Hepatocyte (in vitro differentiated cells): ENCODE measurements at places on chromosomes 4 and X.

- no peak for DNase-seq
- no peaks in the 10 kb centered on the region for H3K4me1 ChIP-seq
- no peak overlapping the region for H3K4me3 ChIP-seq
- no peaks in the 10 kb centered on the region for H3K36me3 ChIP-seq
- no peaks in the 10 kb centered on the region for H3K27me3 ChIP-seq
- no peak overlapping the region for H3K27ac ChIP-seq
Observed at GRCh38 chr4:159864337-159864736, 761.5 kb downstream of the RAPGEF2 start.

DNA sequence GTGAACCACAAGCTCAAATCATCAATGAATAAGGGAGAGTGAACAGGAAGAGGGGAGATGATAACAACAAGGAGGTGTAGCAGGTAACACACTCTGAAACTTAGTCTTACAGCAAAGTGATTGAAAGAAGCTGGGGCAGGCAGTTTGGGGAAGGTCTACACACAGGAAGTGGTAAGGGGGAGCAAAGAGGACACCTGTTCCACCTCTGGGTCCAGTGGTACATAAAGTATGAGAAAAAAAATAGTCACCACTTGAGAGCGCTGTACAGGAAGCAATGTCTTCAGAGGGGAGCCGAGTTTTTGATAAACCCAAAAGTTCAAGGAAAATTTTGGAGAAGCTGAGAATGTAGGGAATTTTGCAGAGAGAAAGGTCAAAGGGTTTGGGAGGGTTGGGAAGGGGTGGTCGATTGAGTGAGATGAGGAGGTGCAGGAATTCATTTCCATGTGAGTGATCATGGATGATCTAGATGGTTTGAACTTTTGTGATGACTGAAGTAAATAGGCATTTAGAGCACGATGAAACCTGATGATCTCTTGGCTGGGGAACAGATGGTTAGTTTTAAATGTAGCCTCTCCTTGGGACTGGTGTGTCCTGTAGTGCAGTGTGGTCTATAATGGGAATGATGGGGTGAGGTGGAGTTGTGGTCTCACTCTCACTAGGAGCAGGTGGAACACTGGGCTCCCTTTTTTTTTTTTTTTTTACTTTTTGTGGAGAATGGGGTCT, 142.0 kb downstream of the RBMX2 start:
- no peaks in the 10 kb centered on the region for H3K27me3 ChIP-seq
- no peaks in the 10 kb centered on the region for H3K36me3 ChIP-seq
- H3K4me1 ChIP-seq = no peaks in the 10 kb centered on the region
- no peak for DNase-seq
- no peak overlapping the region for H3K27ac ChIP-seq
- H3K4me3 ChIP-seq = no peak overlapping the region

DNA sequence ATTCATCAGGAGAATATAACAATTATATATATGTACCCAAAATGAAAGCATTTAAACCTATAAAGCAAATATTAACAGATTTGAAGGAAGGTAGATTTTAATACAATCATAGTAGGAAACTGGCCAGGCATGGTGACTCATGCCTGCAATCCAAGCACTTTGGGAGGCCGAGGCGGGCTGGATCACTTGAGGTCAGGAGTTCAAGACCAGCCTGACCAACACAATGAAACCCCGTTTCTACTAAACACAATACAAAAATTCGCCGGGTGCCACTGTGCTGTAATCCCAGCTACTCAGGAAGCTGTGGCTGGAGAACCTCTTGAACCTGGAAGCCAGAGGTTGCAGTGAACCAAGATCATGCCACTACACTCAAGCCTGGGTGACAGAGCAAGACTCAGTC, 118.3 kb downstream of the KCNIP4 start:
- no peaks in the 10 kb centered on the region for H3K36me3 ChIP-seq
- no peak overlapping the region for H3K27ac ChIP-seq
- H3K4me3 ChIP-seq = no peak overlapping the region
- no peaks in the 10 kb centered on the region for H3K4me1 ChIP-seq
- H3K27me3 ChIP-seq = no peaks in the 10 kb centered on the region

DNA sequence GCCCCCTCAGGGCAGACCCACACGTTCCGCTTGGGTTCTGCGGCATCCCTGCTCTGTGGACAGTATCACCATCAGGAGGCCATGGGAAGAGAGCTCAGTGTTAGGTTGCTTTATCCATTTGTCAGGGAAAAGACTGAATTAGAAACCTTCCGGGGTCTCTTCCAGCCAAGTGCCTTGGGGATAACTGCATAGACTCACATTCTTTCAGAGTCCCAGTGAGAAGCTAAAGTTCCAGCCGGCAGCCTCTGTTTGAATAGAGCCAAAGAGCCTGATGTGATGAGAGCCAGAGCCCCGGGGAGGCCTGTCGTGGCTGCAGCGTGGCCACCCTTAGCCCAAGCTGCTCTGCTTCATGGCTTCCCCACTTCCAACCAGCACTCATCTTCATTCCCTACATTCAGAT, 85.2 kb downstream of the FHDC1 start:
- no peak for DNase-seq
- no peaks in the 10 kb centered on the region for H3K36me3 ChIP-seq
- no peaks in the 10 kb centered on the region for H3K27me3 ChIP-seq
- H3K27ac ChIP-seq = no peak overlapping the region
- peaks cover 11% of the 10 kb centered on the region for H3K4me1 ChIP-seq
- H3K4me3 ChIP-seq = no peak overlapping the region

DNA sequence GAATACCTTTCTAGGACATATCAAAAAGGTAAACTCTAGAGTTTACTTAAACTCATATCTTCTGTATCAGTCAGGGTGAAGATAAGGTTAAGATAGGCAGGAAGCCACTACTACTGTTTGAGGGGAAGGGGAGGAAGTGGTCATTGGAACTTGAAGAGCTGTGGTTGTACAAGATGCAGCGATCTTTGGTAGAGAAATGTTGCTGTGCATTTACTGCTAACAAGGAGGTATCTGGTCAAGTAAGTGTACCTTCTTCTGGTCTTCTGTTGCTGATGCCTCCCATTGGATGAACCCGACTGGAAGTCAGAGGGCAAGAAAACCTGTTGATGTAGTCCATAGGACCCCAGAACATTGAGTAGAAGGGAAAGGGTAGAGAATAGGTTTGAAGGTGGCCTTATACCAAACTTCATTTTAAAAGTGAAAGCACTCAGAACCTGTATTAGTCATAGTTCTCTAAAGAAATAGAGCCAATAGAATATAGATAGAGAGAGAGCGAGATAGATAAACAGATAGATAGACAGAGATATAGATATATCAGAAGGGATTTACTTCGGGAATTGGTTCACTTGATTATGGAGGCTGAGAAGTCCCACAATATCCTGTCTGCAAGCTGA, 47.9 kb upstream of the TSPAN5 start:
- H3K4me3 ChIP-seq = no peak overlapping the region
- no peaks in the 10 kb centered on the region for H3K27me3 ChIP-seq
- no peak overlapping the region for H3K27ac ChIP-seq
- no peaks in the 10 kb centered on the region for H3K4me1 ChIP-seq

GRCh38 chr4:171521726-171522125, 291.5 kb upstream of the GALNTL6 start:
- no peaks in the 10 kb centered on the region for H3K4me1 ChIP-seq
- no peak overlapping the region for H3K4me3 ChIP-seq
- H3K27ac ChIP-seq = no peak overlapping the region
- H3K27me3 ChIP-seq = no peaks in the 10 kb centered on the region

GRCh38 chr4:16661813-16662212, 236.6 kb downstream of the LDB2 start:
- peaks cover 16% of the 10 kb centered on the region for H3K4me1 ChIP-seq
- no peak overlapping the region for H3K27ac ChIP-seq
- no peaks in the 10 kb centered on the region for H3K36me3 ChIP-seq
- no peak overlapping the region for H3K4me3 ChIP-seq
- no peaks in the 10 kb centered on the region for H3K27me3 ChIP-seq
- no peak for DNase-seq

DNA sequence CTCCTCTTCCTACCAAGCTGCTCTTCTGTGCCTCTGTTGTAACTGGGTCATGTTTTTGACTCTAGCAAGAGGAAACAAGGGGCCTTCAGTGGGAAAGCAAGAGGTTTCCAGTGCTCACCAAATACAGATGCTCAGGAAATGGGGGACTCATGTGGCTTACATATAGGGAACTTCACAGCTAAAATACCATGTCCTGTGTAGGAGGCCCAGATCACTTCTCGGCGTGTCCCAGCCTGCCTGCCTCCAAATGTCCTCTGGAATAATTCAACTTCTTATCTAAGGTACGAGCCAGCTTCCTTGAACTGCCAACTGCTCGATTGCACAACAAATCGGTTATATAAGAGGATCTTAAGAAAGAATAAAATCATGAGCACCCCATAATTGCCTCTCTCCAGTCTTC, 161.3 kb downstream of the KIT start:
- H3K4me3 ChIP-seq = no peak overlapping the region
- no peaks in the 10 kb centered on the region for H3K4me1 ChIP-seq
- no peaks in the 10 kb centered on the region for H3K27me3 ChIP-seq
- H3K27ac ChIP-seq = no peak overlapping the region
- DNase-seq = no peak
- H3K36me3 ChIP-seq = no peaks in the 10 kb centered on the region

DNA sequence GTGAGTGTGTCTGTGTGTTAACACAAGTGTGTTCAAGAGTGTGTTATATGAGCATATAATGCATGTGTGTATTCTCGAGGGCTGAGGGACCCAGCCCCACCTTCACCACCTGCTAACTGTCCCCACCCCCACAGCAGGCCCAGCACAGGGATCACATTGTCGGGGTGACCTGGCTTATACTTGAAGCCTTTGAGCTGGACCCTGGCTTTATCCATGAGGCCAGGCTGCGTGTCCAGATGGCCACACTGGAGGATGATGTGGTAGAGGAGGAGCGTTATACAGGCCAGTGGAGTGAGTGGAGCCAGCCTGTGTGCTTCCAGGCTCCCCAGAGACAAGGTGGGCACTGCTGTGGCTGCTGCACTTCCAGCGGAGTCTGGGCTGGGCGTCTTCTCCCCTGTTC, 7.6 kb downstream of the IL9R start:
- no peaks in the 10 kb centered on the region for H3K4me1 ChIP-seq
- no peak overlapping the region for H3K4me3 ChIP-seq
- DNase-seq = no peak
- H3K36me3 ChIP-seq = no peaks in the 10 kb centered on the region
- H3K27ac ChIP-seq = no peak overlapping the region
- no peaks in the 10 kb centered on the region for H3K27me3 ChIP-seq

DNA sequence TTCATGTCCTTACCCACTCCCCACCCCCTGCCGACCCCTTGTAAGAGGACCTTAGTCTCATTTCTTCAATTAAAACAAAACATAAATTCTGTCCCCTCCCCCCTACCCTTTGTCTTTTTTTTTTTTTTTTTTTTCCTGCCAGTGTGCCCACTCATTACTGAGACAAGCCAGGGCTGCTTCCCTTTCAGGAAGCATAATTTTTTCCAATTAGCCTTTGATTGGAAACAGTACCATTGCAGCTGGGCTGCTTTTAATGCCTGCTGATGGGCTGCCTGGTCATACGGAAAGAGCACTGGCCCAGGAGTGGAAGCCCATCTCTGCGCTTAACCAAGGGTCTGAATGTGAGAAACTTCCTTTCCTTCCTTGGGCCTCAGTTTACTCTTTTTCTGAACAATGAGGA, 18.6 kb upstream of the CAPN6 start:
- H3K27ac ChIP-seq = no peak overlapping the region
- H3K4me3 ChIP-seq = no peak overlapping the region
- no peak for DNase-seq
- no peaks in the 10 kb centered on the region for H3K36me3 ChIP-seq
- H3K4me1 ChIP-seq = no peaks in the 10 kb centered on the region

DNA sequence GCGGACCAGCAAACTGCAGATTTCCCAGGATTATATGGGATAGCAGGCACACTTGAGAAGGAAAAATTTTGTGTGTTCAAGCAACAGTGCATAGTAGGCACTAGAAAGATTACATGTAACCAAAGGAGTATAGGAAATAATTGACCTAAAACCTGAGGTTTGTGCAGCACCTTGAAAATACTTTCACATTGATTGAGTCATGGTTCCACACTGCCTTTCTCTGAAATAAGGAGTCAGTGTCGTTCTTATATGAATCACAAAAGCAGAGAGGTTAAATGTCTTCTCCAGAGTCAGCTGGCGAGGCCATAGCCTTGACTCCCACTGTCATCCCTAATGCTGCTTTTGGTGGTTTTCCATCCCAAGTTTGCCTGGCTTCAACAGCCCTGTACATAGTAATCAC, 138.9 kb downstream of the SOWAHB start:
- H3K27ac ChIP-seq = no peak overlapping the region
- no peaks in the 10 kb centered on the region for H3K4me1 ChIP-seq
- DNase-seq = no peak
- H3K4me3 ChIP-seq = no peak overlapping the region

GRCh38 chrX:9604111-9604907, 139.5 kb downstream of the TBL1X start:
- H3K27me3 ChIP-seq = no peaks in the 10 kb centered on the region
- no peak overlapping the region for H3K27ac ChIP-seq
- H3K4me3 ChIP-seq = no peak overlapping the region
- no peaks in the 10 kb centered on the region for H3K4me1 ChIP-seq
- no peaks in the 10 kb centered on the region for H3K36me3 ChIP-seq

DNA sequence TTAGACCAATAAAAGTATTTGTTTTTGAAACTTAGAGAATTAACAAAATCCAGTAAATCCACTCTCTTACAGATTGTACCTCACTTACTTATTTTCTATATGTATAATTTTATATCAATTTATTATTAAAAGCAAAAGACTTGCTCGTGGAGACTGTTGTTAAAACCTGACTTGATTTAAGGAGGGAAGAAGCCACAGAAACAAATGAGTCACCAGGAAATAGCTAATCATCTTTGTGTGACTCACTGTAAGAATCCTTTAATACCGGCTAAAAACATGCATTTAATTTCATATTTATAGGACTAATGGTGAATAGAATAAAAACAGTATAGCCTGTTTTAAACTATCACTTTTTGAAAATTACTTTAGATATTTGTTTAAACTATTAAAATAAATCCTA, 29.9 kb upstream of the UBE2NL start:
- H3K36me3 ChIP-seq = no peaks in the 10 kb centered on the region
- H3K27ac ChIP-seq = no peak overlapping the region
- DNase-seq = no peak
- H3K4me3 ChIP-seq = no peak overlapping the region
- no peaks in the 10 kb centered on the region for H3K27me3 ChIP-seq

- no peak overlapping the region for H3K4me3 ChIP-seq
- no peak overlapping the region for H3K27ac ChIP-seq
- H3K27me3 ChIP-seq = no peaks in the 10 kb centered on the region
- no peaks in the 10 kb centered on the region for H3K36me3 ChIP-seq
- peak; percentile 4 for DNase-seq
Observed at GRCh38 chr4:122218762-122219161, 66.6 kb downstream of the BLTP1 start.

- H3K27me3 ChIP-seq = no peaks in the 10 kb centered on the region
- DNase-seq = no peak
- no peak overlapping the region for H3K4me3 ChIP-seq
- H3K27ac ChIP-seq = no peak overlapping the region
- no peaks in the 10 kb centered on the region for H3K36me3 ChIP-seq
- H3K4me1 ChIP-seq = no peaks in the 10 kb centered on the region
Observed at GRCh38 chr4:41285864-41286235, 29.1 kb downstream of the UCHL1 start.
